DMS79 (cell line): ENCODE measurements at places on chromosomes 4 and X.

DNA sequence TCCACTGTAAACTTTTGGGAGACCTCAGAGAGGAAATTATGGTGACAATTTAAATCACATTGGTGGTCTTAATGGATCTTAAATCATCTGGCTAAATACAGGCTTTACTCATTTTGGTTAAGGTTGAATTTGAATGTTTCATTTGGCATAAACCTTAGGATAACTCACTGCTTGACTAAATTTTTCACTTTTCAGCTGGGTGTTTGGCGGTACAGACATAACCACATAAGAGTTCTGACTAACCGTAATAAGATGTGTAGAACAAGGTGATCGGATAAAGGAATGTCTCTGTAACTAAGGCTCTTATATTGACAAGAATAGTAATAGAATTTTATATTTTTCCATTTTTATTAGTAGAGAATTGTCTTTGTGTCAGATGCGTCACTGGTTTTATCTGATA lies 281.0 kb downstream of the BMPR1B start:
- no peak for DNase-seq

DNA sequence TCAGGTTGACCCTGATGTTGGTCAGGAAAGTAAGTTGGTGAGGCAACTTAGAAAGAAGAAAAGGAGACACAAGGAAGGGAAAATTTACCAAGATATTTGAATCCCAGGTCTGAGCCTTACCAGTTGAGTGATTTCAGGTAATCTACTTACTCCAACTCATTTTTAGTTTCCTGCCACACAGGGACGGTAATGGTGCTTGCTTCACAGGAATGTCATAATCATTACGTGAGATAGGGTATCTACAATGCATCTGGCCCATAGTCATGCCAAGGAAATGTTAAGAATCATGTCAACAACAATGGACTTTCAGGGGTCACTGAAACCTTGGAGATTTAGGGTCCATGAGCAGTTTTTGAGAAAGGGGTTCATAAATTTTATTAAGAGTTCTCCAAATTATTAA lies 195.4 kb upstream of the HHIP start:
- no peak for DNase-seq

- DNase-seq: no peak
Observed at GRCh38 chr4:66972087-66972486, 573.2 kb downstream of the CENPC start.

- no peak for DNase-seq
Observed at GRCh38 chrX:87580862-87581261, 63.3 kb downstream of the KLHL4 start.
